Stimulated activated CD4-positive, alpha-beta T cell treated with anti-CD3 and anti-CD28 coated beads, Interleukin-2, amount 100 ng/mL, for 24 hours (primary cell): ENCODE measurements at places on chromosomes 11 and 22.

GRCh38 chr11:29129844-29130243 lies 887.0 kb downstream of the KCNA4 start:
- DNase-seq = no peak

GRCh38 chr11:47415091-47415854 lies 6.9 kb downstream of the SLC39A13 start:
- no peak for DNase-seq

GRCh38 chr11:107860688-107861087 lies 2.1 kb upstream of the SLC35F2 start:
- DNase-seq = no peak

DNA sequence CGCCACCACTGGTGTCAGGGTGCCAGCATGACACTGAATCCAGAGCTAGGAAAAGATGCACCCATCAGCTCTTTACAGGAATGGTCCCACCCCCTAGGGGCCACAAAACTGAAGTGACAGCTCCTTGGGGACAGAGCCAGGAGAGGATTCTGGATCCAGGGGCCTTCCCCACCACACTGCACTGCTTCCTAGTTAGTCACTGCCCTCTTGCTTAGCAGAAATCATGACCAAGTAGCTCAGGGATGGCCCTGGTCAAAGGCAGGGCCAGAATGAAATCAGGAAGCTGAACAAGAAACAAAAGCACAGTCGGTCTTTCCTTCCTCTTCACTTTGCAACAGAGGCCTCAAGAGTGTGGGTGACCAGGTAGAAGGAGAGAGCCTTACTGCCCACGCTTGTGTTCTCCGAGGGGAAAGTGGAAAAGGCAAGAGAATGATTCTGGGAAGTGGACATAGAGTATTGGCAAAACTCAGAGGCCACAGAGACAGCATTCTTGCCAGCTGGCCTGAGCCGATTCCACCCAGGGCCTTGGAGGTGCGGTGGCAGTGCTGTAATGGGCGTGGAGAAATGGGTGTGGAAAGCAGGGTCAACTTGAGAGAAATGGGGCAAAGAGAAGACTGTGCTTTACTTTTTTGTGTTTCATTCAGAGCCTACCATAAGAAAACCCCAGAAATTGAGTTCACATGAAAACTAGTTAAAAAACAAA lies 39.8 kb downstream of the KCNJ1 start:
- no peak for DNase-seq

DNA sequence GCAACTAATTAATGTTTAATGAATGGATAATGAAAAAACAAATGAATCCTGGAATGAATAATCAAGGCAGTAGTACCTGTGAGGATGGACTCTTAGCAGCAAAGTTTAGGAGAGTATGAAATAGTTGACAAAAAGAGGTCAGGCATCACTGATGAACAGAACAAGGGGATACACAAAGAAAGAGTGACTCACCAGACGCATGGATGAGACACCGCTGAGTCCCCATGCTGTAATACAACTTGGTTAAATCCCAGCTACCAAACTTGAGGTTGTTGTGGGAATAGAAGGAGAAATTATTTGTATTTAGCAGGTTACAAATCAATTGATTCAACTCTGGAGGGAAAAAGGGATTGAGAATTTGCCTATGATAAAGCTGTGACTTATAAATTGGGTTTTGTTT lies 976.9 kb upstream of the TENM4 start:
- no peak for DNase-seq

DNA sequence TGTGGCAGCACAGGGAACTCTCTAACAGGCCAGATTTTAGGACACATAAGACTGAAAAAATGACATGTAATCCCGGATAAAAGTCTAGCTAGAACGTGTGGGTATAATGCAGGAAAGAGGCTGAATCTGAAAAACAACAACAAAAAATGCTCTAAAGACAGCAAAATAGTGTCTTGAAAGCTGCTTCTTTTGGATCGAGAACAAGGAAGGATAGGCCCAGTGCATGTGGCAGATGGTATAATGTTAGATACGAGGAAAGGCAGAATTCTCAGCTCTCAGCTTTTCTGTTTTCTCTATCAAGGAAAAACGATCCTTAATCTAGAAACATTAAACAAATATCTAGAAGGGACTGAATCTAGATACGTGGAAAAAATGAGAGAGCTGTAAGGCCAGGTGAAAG lies 33.8 kb upstream of the PARVA start:
- no peak for DNase-seq

- no peak for DNase-seq
These were observed 107.7 kb downstream of the CEP164 start for GRCh38 chr11:117435326-117435725.

- no peak for DNase-seq
These were observed 21.0 kb upstream of the CFAP300 start for GRCh38 chr11:102026217-102026616.

DNA sequence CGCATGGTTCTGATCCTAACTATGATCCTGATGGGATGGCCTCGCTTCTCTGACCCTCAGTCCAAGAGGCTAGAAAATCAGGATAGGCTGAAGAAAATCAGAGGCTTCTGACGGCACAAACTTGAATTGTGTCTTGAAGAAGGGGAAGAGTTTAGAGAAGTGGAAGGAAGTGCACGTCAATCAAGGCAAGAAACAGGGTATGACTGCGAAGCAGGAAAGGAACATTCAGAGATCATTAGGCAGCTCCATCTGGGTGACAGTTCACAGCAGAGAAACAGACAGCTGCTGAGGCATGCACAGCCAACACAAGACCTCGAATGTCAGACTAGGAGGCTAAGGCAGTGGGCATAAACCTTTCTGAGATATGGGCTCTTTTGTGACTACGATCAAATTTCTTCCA lies 29.3 kb downstream of the CLPB start:
- no peak for DNase-seq

DNA sequence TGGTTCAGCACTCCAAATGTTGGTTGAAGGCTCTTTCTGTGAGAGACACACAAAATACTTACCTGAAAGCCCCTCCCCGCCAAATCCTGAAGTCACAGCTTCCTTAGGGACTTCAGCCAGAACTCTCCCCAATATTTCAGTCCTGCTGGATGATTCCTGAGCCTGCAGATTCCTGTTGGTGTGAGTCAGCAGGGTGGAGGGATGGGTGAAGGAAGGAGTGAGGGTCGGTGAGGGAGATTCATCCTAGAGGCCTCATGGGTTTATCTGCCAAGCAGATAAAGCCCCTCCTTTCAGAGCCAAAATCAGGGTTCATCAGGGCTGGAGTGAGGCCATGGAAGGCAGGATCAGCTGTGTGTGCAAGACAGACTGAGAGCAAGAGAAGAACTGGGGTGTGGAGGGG lies 37.9 kb downstream of the SMIM38 start:
- DNase-seq = no peak

DNA sequence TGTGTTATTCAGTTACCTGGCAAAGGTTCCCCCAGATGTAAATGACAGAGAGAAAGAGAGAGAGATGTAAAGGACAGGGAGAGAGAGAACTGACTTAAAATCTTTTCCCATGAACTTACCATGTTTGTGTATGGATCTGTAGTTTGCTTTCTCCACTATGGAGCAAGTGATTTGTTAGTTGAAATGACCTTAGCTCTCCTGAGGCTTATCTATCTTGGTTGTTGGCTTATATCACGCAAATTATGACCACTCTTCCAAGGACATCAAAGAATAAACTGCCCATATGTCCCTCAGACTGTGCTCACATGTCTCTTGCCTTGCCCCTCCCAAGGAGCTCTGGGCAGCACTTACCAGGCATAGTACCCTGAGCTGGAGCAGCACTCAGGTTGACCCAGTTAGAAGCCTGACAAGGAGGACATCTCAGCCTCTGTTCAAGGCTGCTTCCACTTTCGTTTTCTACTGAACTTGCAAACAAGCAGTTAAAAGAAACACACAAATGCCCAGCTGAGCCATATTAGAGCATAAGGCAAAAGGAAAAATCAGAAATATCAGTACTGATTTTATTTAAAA lies 95.3 kb upstream of the RCN1 start:
- no peak for DNase-seq
